ENCODE measurements at places on chromosomes 4 and X.

DNA sequence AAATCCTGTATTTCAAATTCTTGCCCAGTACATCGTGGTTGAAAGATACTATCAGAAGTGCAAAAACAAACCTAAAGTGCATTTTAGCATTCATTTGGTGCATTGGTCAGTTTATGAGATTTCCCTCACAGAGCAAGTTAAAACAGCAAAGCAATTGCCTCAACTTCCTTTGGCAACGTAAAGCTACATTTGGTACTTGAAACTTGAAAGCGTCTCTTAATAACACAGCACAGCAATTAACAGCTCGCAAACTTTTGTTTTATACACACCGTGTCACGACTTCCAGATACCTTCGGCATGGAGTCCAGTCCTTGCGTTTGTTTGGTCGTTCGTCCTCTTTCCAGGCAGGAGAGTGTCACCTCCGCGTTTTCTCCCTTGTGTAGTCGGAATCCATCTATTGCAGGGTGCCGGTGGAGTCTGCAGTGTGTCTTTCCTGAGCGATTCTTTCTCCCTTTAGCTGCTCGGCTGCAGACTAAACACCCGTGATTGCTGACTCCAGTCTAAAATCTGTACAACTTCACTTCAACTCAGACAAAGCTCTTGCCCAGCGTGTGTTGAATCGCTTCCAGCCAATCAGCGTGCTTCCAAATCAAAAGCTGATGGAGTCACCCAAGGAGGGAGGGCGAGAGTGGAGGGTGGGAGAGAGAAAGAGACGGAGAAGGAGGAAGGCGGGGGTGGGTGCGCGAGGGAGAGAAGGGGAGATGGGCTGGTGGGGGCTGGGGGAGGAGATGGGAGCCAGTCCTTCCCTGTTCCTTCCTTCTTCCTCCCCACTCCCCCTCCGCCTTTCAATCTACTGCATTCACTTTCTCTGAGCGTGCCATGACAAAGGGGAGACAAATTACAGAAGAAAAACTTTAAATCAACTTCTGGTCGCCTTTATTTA, at the start of gene PCDH18:
Gene PCDH18, minus strand, starts transcription at position 509 of the 883 bp plus-strand sequence. Its CDS starts 406 bp downstream, at position 103.
- DNase-seq: peak; percentile 100

- no peak for DNase-seq
These were observed 67.1 kb upstream of the PRKX start for GRCh38 chrX:3780564-3780963.

GRCh38 chrX:138742217-138742616, 30.7 kb upstream of the FGF13 start:
- no peak for DNase-seq

- peak; percentile 29 for DNase-seq
These were observed 93.6 kb downstream of the AFF2 start for GRCh38 chrX:148593987-148594386.

DNA sequence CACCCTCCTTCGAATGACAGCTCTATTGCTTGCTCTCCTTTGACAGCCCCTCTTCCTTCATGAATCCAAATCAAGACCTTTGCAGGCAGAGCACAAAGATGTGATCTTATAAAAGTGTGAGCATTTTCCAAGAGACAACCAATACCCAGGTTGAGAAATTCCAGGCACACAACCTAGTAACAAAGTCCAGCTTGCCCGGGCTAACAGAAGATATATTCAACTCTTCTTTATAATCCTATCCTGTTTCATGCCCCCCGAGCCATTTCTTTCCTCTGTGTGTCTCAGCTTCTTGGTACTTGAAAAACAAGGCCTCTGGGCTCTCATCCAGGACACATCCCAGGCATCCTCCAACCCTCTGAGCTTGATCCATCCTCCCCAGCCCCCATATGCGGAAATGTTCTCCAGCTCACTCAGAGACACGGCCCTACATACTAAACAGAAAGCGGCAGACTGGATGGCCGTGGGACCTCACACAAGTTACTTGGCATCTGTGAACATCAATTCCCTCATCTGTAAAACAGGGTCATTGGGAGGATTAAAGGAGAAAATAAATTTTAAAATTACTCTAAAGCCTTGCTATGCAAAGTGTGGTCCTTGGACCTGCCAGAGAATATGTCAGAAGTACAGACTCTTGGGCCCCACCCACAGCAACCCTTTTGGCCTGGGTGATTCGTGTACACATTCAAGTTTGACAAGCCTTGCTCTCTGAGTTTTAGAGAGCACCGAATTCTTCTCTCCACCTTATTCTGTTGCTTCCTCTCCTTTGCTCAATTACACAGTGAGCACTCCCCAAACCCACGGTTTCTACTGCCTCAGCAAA, 627.0 kb downstream of the BCOR start:
- peak; percentile 85 for DNase-seq

Measured in fibroblast of skin of right quadriceps (primary cell).